8988T (cell line): ENCODE measurements at places on chromosomes 13 and 19.

- DNase-seq: no peak
Measured at GRCh38 chr13:94305033-94305432, 174.4 kb downstream of the DCT start.

- no peak for DNase-seq
Measured at GRCh38 chr13:40077396-40078027, 422.1 kb downstream of the COG6 start.

- no peak for DNase-seq
Measured at GRCh38 chr13:40562975-40563349, 103.5 kb downstream of the FOXO1 start.

GRCh38 chr13:87696458-87696857 lies 25.3 kb downstream of the SLITRK5 start:
- DNase-seq: no peak

GRCh38 chr19:13483215-13483614 lies 23.1 kb downstream of the CACNA1A start:
- no peak for DNase-seq

DNA sequence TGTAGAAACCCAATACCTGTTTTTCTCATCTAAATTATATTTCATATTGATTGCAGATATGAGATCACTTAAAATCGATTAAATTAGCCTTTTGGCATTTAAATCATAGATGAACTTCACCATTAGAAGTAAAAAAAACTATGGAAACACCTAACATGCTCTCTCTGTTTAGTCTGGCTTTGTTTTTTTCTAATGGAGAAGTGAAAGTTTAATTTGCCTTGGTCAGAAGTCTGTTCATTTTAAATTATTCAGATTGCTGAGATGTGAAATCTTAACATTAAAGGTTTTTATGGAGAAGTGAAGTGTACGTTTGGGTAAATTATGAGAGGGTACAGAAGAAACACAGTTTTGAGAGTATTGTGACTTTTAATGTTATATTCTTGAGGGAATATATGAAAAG lies 6.7 kb downstream of the SUGT1 start:
- no peak for DNase-seq

GRCh38 chr19:33947265-33947964 lies 150.7 kb downstream of the KCTD15 start:
- no peak for DNase-seq

- DNase-seq: no peak
Measured at GRCh38 chr19:2170987-2171348, 7.2 kb downstream of the DOT1L start.

DNA sequence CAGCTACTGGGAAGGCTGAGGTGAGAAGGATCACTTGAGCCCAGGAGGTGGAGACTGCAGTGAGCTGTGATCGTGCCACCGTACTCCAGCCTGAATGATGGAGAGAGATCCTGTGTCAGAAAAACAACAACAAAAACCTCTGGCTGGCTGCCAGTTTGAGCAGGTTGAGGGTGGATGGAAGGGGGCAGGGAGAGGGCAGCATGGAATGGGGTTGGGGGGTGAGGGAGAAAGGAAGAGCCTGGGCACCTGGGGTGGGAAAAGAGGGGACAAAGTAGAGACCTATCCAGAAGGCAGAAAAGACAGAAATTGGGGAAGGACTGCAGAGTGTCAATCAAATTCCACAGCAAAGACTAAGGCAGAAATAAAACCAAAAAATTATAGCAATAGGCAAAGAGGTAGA lies 4.7 kb downstream of the SLC1A5 start:
- DNase-seq: no peak

GRCh38 chr19:8361921-8362793 lies 1.8 kb upstream of the ANGPTL4 start:
- peak; percentile 83 for DNase-seq

DNA sequence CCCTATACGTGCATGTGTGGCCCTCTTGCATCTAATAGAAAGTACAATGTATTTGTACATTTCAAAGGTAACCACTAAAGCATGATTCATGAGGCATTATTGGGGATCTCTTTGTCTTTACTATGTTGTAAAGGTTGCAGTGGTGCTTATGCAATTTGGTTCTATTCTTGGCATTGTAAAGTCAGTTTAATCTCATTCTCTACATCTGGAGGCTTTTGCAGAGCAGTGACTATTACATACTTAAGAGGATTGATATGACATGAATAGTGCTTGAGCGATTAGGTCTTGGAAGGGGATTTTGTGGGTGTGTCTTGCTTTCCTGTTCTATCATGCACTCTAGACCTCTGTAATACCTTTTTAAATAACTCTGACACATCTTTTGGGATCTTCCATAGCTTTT lies 610.0 kb downstream of the EFNB2 start:
- DNase-seq: no peak

DNA sequence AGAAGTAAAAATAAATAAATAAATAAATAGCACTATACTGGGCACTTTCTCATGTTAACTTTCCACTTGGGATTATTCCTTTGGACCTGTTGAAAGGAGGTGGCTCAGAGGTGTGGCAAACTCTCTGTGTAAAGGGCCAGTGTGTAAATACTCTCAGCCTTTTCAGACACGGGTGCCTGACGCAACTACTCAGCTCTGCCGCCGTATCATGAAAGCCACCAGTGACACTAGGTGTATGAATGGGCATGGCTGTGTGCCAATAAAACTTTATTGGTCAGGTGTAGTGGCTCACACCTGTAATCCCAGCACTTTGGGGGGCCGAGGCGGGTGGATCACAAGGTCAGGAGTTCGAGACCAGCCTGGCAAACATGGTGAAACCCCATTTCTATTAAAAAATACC lies 20.1 kb upstream of the SLC39A3 start:
- DNase-seq: no peak

GRCh38 chr19:14248578-14249011 lies 42.6 kb upstream of the ADGRL1 start:
- DNase-seq: no peak

- peak; percentile 49 for DNase-seq
Measured at GRCh38 chr19:45607071-45608029, 5.3 kb upstream of the GPR4 start.

DNA sequence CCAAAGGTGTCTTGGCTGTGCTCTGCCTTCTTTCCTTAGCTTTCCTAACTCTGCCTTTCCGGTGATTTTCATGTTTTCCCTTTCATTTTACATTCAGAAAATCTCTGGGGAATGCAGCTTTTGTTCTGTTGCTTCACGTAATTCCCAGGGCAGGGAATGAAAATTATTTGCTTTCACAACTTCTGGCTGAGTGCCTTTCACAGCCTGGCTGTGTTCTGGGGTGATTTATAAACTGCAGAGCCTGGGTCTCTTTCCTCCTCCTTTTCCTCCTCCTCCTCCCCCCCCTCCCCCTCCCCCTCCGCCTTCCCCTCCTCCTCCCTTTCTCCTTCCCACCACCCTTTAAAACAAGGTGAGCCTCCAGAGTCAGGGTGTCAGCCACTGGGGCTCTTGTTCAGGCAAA lies 84.3 kb downstream of the RNASEH2B start:
- DNase-seq: no peak

DNA sequence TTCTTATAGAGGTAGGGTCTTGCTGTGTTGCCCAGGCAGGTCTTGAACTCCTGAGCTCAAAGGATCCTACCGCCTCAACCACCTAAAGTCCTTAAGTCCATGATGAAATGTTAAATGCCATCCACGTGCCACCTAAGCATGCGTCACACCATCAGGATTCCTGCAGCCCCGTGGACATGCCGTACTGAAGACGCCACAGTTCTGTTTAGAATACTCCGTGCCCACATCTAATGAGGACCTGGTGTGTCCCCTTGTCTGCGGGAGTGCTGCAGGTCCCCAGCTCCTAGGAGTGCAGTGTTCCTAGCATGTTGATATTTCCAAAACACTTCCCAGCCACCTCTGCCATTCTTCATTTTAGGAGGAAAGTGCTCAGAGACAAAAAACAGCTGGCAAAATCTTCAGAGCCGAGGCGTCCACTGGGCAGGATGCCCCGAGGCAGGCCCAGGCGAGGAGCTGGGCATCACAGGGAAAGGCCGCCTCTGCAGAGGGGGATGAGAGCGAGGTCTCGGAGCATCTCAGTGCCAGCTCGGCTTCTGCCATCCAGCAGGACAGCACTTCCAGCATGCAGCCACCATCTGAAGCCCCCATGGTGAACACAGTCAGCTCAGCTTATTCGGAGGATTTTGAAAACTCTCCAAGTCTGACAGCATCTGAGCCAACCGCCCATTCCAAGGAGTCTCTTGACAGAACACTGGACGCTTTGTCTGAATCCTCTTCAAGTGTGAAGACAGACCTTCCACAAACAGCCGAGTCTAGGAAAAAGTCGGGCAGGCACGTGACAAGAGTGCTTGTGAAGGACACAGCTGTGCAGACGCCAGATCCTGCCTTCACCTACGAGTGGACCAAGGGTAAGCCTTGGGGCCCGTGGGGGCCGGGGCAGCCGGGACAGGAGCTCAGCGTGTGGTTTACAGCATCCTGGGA lies 13.2 kb downstream of the C19orf44 start:
- no peak for DNase-seq

- DNase-seq: no peak
Measured at GRCh38 chr19:33040994-33041827, 23.5 kb downstream of the RHPN2 start.

- no peak for DNase-seq
Measured at GRCh38 chr13:79434556-79434955, 28.5 kb upstream of the RBM26 start.

DNA sequence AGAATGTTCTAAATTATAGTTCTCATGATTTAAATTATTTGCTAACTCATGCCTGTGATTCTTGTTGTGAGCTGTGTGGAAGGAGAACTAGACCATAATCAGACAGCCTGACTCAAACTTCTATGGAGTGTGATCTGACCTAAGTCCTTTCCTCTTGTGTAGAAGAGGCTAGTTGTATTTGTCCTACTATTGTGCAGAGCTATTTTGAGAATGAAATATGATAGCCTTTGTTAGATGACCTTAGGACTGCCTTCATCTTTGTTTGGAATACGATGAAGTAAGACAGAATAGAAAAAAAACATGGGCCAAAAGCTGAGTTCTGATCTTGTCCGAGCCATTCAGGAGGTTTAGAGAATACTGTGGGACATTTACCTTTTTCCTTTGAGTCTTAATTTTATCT lies 119.4 kb downstream of the STOML3 start:
- no peak for DNase-seq

DNA sequence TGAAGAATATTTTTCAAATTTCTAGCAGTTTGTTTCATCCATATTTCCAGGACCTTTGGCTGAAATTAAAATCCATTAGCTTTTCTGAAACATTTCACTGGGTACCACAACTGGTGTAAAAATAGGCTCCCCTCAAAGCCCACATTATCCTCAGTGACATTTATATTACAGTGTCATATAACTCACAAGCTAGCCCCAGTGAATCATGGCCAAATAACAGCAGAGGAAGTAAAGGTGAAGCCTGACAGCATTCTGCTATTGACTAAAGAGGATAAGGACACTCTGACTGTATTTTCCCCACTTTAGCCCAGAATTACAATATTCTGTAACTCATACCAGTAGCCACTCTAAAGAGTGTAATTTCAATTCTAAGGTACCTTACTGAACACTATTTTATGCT lies 21.9 kb downstream of the KCTD12 start:
- no peak for DNase-seq

DNA sequence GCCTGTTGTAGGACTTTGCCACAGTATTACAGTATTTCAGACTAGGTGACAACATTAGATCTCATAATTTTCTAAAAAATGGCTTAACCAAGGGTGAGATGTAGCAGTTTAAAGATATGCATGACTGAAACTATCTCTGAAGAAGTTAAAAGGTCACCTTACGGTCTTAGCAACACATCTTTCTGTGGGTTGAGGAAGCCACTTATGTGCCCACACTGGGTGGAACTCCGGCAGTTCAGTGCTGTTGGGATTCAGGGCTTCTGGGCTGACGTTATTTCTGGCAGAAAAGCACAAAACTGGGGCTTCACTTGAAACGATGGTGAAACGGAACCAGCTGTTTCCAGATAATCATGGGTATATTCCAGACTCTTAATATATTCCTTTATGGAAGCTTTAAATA lies 697.3 kb downstream of the PCDH9 start:
- DNase-seq: no peak

GRCh38 chr19:12757544-12758274 lies 6.1 kb downstream of the BEST2 start:
- peak; percentile 86 for DNase-seq

DNA sequence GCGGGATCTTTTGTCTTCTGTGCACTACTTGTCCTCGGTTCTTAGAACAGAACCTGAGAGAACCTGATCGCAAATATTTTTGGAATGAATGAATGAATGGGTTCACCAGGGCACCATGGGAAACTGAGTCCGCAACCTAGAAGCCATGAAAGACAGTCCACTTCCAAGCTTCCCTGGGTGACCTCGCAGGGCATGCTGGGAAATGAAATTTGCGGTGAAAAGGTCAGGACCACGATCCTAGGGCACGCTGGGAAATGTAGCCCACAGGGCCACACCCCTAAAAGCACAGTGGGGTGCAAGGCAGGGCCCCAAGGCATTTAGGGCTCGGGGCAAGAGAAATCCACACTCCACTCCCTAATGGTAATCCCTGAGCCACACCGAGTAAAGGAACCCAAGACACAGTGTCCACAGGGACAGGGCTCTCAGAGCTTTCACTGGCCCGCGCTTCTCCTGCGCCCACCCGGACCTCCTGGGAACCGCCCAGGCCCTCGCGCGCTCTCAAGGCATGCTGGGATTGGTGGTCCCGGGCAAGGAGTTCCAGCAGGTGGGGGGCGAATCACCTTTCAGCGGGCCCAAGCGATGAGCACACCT lies 1.1 kb upstream of the PPP1R12C start:
- no peak for DNase-seq

DNA sequence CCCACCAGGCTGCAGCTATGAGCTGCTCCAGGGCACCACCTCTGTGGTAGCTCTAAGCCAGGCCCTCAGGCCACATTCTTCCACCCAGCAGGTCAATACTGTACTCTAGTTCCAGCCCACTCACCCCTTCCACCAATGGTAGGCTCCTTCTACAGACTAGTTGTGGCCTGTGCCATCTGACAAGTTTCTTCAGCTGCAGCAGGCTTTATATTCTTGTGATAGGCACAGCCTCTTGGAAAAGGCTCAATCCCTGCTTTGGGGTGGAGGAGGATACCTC lies 8.5 kb downstream of the MICU2 start:
- DNase-seq: no peak

DNA sequence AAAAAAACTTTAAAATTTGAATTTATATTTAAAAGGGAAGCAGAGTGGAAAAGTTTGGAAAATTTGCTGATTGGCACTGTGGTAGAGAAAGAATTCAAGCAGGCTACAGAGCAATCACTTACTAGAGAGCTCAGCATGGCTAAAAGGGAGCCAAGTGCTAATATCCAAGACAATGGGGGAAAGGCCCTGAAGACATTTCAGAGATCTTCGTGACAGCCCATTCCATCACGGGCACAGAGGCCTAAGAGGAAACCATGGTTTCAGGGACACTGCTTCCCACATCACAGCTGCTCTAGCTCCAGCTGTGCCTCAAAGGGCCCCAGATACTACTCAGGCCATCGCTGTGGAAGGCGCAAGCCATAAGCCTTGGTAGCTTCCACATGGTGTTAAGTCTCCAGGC lies 73.7 kb downstream of the SGCG start:
- DNase-seq: no peak
